ENCODE measurements at places on chromosomes 12 and 14.

- DNase-seq, result no peak
Measured at GRCh38 chr12:47314996-47315395, 235.2 kb upstream of the AMIGO2 start.

DNA sequence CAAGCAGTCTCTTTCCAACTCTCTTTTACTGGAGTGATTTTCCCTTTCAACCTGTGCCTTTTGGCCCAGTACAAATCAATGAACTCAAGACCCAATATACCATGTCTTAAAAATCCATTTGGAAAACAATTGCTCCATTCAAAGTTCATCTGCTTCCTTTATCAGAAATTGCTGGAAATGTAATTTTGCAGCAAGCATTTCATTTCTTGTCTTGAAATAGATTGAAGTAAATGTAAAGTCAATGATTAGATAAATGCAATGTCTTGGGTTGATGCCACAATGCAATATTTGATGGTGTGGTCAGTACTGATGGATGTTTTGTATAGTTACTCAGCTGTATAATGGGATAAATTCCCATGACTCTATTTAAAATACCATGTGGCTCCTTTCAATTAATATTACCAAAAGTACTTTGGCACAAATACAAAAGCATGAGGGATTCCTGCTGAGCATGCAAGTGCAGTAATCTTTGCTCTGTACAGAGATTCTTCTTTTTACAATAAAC, 707.7 kb upstream of the NOVA1 start:
- DNase-seq, result no peak

- DNase-seq, result no peak
Measured at GRCh38 chr12:20142316-20142715, 226.0 kb upstream of the PDE3A start.

DNA sequence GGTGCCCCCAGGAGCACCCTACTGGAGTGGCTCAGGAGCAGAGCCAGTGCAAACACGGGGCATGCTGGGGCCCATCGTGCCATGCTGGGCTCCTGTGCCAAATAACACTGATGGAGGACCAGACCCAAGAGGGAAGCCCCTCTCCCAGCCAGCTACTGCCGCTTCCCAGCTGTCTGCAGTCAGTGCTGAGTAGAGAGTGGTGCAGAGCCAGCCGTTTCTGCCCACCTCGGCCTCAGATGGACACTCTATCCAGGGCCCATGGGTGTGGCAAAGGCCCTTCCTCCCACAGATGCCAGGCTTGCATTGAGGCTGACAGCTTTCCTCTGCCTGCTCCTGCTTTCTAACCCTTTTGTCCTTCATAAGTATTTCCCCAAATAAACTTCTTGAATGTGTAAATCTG, 13.2 kb downstream of the CLBA1 start:
- DNase-seq, result no peak

DNA sequence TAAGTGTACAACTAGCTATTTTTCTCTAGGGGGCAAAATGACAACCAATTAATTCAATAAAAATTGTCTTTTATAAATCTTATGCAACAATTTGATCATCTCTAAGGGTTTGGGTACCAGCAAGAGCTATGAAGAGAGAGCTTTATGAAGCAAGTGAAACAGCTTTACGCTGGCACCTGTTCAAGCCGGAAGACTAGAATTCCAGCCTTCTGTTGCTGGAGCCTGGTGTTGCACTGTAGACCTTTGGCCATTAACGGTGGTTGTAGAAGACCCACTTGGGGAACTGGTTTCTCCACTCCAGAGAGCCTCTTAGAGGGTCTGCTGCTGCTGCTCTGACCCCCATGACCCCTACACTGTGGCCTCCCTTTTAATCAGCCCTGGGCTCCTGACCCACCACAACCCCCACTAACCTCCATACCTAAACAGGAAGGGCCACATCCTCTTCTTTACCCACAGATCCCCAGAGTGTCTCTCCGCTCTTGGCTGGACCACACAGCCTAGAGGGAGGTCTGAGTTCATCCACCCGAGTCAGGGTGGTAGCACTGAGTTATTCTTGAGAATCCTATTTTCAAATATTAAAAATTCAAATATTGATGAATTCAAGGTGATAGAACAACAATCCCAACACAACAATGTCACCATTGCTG, 54.6 kb upstream of the STON2 start:
- no peak for DNase-seq

GRCh38 chr14:63401646-63402045, 82.9 kb upstream of the GPHB5 start:
- DNase-seq, result no peak

GRCh38 chr12:122845041-122845864, 10.0 kb downstream of the HIP1R start:
- DNase-seq, result no peak

DNA sequence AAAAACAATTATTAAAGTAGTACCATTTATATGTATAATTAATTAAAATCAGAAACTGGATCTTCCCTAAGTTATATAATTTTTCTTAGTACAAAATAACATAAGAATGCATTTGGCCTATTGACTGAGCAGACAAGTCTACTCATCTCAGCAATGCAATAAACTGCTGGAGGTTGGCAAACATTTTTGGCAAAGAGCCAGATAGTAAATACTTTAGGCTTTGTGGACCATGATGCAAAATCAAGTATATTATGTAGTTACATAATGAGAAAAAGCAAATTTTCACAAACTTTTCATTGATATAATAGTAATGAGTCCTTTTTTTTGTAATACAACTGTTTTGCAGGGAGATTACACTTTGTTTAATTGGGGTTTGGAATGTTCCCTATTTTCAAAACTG, 30.9 kb downstream of the ERGIC2 start:
- DNase-seq, result no peak

GRCh38 chr12:94037444-94037843, 110.9 kb upstream of the PLXNC1 start:
- DNase-seq, result no peak

DNA sequence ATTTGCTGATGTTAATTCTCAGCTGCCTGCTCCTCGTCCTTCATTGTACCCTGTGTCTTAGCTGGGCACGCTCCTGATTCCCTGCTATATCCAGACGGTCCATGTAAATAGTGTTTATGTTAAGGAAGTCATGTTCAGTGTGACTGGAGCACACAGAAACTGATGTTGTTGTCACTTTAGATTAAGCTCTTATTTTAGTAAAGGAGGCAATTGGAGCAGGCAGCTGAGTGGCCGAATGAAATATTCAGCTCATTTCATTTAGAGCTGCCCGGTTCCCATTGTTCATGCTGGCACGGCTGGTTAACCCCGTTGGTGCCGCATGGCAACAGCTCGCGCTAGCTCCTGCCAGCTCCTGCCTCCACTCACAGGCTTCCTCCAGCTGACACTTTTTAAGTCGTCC, 446.8 kb upstream of the SOX5 start:
- DNase-seq, result no peak

DNA sequence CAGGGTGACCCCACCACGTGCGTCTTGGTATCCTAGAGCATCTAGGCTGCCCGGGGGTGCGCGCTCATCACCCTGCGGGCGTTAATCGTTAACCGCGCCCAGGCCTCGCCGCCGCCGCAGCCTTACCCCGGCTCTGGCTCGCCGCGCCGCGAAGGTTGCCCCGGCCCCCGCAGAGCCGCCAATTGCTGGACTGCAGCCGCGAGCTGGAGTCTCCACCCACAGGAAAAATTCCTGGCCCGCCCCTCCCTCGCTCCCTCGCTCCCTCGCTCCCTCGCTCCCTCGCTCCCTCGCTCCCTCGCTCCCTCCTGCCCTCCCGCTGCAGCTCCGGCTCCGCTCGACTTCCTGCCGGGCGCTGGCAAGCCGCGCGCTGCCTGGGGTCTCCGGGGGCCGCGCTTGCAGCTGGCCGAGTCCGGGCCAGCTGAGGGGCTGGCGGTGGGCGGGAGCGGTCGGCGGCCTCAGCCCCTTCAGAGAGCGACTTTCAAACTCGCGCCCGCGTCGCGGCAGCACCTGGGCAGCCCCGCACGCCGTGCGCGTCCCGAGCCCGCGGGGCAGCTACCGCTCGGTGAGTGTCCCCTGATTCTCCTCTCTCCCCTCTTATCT, at the start of gene PLEKHG3:
Gene PLEKHG3, plus strand, starts transcription at position 282 of the 600 bp plus-strand sequence. CDS start 23,208 bp downstream, outside the sequence.
- DNase-seq, result peak; percentile 59

DNA sequence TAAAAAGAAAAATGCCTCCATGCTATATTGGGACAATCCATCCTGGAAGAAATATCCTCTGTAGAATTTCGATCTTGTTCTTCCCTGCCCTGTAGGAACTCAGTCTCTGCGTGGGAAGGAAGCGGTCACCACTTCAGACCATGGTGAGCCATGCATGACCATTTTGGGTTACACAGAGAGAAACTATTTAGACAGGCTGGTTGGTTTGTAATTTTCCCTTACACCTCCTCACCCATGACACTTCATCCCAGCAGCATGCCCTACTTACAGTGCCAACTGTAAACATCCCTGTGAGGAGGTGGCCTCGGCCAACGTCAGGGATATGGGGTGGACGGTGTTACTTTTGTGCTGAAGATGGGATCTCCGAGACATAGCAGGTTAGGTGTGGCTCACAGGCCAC, 121.4 kb downstream of the SMOC1 start:
- DNase-seq, result no peak

DNA sequence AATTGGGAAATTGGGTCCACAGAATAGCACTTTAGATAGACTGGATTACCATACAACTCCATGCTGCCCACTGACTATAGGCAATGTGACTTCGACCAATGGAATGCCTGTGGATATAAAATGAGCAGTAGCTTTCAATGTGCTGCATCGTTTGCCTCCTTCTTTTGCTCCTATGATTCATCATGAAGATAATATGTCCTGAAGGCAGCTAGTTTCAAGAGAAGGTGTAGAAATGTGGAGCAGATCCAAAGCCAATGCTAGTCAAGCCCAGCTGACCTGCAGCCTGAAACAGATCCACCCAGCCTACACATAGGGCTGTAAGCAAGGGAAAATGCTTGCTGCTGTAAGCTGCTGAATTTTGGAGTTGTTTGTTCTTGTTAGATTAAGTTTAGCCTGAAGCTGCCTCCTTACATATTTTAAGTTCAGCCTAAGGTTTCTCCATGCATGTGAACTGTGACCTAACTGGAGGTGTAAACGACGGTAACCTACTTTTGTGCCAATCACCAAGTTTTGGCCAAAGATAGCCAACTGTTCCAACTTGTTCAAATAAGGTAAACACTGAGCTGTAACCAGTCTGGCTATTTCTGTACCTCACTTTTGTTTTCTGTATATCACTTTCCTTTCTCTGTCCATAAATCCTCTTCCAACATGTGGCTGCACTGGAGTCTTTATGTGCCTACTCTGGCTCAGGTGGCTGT, 169.1 kb upstream of the AVPR1A start:
- DNase-seq, result no peak

DNA sequence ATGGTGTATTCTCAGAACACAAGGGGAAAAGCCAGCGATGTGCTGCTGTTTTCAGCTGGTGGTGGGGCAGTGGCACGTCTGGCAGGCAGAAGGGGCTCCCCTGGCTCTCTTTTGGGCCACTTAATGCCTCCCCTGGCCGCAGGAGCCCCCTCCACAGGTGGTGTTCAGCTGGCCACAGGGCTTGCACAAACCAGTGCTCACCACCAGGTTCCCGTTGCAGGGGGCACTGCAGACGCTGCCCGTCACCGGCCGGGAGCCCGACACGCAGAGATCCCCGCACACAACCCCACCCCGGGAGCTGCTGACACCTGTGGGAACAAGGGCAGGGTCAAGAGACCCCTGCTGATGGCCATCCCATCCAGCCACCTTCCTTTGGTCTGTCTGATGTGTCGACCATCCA, 6.7 kb downstream of the KRT83 start:
- DNase-seq, result no peak

DNA sequence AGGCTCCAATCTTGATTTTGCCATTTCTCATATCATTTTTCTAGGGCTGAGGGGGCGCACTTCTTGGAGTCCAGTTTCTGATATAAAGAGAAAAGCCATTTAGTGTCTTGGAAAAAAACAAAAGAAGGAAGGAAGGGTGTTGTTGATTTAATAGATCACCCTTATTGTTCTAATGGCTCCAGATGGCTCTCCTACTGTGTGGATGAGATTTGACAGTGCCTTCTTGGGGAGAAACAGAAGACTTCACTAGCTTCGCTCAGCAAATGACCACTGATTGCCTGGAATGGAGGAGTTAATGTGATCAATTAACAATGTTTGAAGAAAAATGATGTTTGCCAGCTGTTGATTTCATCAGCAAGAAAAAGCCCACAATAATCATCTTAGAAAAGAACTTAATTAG, 216.2 kb downstream of the APAF1 start:
- DNase-seq, result no peak

GRCh38 chr12:11672256-11673191, 23.1 kb downstream of the ETV6 start:
- no peak for DNase-seq

- DNase-seq, result no peak
Measured at GRCh38 chr14:53902307-53902706, 54.3 kb downstream of the BMP4 start.

- no peak for DNase-seq
Measured at GRCh38 chr14:51783765-51784164, 76.6 kb upstream of the GNG2 start.

DNA sequence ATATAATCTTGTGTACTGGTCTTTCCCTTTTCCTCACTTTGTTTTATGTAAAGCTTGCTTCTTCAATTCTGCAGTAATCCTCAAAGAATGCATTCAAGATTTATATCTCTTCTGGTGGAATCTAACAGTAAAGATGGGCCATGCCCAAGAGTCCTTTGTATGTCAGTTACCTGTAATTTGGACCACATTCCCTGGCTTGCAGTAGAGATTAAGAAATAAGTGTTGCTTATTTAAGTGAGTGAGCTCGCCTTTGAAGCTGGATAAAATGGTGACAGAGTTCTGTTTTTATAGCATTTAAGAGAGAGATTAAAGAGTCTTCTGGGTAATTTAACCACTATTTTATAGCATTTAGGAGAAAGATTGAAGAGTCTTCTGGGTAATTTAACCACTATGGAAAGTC, 262.1 kb upstream of the ATP2B1 start:
- no peak for DNase-seq

DNA sequence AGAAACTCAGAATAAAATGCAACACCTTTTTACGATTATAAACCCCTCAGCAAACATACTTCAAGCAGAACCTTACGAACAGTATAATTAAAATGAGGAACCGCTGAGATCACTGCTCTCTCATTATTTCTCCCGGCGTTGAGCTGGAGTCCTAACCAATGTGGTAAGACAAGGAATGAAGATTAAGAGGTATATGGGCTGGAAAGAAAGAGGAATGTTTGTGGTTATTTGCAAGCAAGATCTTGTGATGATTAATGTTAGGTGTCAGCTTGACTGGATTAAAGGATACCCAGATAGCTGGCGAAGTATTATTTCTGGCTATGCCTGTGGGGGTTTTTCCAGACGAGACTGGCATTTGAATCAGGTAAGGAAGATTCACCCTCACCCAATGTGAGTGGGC, 10.3 kb upstream of the ZNF84 start:
- no peak for DNase-seq

- no peak for DNase-seq
Measured at GRCh38 chr12:43210485-43211192, 341.4 kb downstream of the ADAMTS20 start.
